ENCODE measurements at places on chromosomes 2 and 18.
A peak's percentile ranks its signal among the peaks of the same experiment; 100 is the strongest.

GRCh38 chr18:55501579-55501978, 86.4 kb downstream of the TCF4 start:
- no peak for DNase-seq

DNA sequence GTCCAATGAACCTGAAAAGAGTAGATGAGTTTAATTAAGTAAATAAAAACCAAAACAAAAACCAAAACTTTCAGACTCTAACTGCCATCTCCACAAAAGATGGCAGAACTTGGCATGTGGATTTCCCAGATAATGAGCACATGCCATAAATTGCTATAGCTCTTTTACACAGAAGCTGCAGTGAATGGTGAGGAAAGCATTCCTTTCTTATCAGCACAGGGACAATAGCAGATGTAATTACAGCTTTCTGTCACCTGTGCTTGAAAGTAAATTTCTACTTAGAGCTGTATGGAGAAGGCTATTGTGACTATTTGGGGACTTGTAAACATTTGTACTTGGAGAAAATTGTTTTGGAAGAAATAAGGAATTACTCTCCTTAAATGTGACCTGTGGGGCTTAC, 378.4 kb downstream of the RPRM start:
- no peak for DNase-seq

GRCh38 chr2:226623587-226624368, 175.8 kb downstream of the IRS1 start:
- DNase-seq, result no peak

- peak; percentile 60 for DNase-seq
Measured at GRCh38 chr18:58887613-58887963, 22.9 kb downstream of the ZNF532 start.

DNA sequence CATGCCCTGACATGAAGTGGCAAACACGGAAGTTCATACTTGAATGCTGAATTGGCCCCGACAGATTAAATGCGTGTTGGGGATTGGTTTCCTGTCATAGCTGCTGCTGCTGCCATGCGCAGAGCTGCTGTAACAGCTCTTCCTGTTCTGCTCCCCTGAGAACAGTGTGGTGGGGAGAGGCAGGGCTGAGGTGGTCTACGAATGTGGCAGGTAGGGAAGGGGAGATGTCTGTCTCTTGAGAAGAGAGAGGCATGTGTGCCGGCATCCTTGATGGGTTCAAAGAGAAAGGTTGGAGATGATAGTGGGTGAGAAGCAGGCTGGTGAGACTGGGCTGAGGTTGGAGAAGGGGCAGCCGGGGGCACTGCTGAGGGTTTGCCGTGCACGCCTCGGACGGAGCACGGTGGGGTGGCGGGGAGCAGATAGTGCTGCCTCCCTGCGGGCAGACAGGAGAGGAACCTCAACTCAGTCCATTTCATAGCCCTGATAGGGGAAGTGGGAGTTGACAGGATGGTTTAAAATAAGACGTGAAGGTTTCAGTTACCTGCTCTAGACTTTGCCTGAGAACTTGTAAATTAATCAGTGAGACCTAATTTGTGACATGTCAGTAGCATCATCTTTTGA, 46.1 kb downstream of the TMEM185B start:
- no peak for DNase-seq

GRCh38 chr18:51890762-51891161, 449.2 kb upstream of the DCC start:
- peak; percentile 80 for DNase-seq

All from SW 1271 (cell line).